ENCODE measurements at places on chromosomes 6 and 20.
A peak's percentile ranks its signal among the peaks of the same experiment; 100 is the strongest.

DNA sequence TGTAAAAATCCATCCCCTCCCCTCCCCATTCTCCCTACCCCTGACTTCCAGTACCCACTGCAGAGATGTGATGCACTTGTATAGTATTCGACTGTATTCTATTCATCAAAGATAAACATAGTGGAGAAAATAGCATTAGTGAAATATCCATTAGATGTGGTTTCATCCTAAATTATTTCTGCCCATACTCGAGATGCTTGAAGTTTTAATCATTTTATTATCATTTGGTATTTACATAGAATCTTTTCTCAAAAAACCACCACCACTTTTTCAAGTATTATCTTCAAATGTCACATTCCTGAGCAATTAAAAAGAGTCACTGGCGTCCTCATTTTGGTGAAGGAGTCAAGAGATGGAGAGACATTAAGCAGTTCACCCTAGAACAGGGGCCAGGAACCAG is 181.9 kb downstream of the HAO1 start:
- no peak for DNase-seq

DNA sequence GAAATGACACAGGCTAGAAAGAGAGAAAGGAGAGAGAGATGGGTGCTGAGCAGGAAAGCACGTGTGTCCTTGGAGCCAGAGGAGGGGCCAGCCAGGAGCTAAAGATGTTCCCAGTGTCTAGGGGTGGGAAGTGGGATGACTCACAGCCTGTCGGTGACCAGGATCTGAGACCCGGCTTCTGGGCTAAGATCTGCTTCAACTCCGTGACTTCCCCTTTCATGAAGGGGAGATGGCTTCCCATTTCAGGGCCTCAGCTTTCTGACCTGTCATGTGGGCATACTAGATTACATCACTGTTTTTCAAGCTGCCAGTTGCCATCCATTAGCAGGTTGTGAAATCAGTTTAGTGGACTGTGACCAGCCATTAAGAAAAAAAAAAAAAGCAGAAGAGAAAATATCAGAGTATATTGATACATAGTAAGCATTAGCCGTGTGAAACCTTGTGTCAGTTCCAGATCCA is 5.4 kb downstream of the TGM3 start:
- DNase-seq, result peak; percentile 87

- no peak for DNase-seq
These were observed 81.0 kb downstream of the COL9A1 start for GRCh38 chr6:70221715-70222438.

DNA sequence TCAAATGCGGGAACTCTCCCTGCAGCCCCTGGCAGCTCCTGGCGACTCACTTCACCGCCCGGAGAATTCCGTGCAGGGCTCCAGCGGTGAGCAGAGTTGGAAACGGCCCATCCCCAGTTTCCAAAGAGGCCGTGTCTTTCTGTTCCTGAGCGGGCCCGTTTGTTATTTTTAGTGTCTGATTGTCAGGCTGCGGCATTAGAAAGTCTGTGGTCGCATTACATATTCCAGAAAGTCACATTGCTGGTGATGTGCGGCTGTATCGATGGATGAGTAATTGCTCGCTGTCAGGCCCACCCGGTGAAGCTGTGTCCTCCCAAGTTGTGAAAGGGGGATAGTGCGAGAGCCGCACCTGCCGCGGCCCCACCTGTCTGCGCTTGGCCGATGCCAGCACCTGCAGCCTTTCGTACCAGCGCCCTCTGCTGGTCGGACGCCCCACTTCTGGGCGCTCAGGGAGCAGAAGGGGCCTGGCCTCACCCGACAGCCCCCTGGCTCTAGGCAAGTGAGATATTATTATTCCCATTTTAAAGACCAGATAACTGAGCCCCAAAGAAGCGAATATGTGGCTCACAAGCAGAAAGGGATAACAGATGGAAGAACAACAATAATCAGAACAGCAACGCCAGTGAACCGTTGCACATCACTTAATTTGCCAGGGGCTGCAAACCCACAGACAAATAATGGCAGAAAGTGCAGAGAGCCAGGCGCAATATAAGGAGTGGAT is 244.9 kb downstream of the TSHZ2 start:
- DNase-seq, result peak; percentile 79

DNA sequence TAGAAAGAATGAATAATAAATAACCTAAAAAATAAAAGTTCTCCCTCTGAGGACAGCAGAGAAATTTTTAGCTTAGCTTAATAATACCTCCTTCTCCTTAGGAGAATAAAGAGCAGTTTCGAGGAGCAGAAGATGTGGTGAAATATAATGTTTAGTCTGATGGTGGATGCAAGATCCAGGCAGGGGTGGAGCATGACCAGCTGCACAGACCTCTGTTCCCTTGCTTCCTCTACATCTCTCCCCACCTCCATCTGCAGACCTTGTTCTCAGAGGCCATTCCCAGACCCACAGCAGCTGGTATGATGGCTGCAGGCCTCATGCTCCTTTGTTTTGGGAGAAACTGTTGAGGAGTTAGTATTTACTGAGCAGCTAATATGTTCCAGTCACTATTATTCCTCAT is 1.5 kb downstream of the BTN3A2 start:
- DNase-seq, result no peak

- DNase-seq, result peak; percentile 62
These were observed 289.5 kb upstream of the CDYL start for GRCh38 chr6:4486568-4487315.

- DNase-seq, result no peak
These were observed 152.1 kb downstream of the KHDC1L start for GRCh38 chr6:73073238-73073637.

Measured in islet precursor cell (in vitro differentiated cells).